ENCODE measurements at places on chromosomes 16 and 17. TPM values are rescaled to one million over a fixed set of nuclear protein-coding genes. Genes with fewer than 3 reads are reported as not detected.

Gene GNG13
- total RNA-seq = not detected

Gene ABCC11
- not detected for total RNA-seq

Gene TBC1D26
- 0.35 TPM for total RNA-seq

Gene WFDC1
- total RNA-seq = not detected

Gene KRTAP4-6
- not detected for total RNA-seq

- no peak for DNase-seq
These were observed 119.5 kb downstream of the CDYL2 start for GRCh38 chr16:80684906-80685305.

- no peak for DNase-seq
These were observed 84.4 kb downstream of the OR1D5 start for GRCh38 chr17:2978991-2979390.

GRCh38 chr17:44558334-44558709 lies 1.0 kb downstream of the FZD2 start:
- no peak for DNase-seq

DNA sequence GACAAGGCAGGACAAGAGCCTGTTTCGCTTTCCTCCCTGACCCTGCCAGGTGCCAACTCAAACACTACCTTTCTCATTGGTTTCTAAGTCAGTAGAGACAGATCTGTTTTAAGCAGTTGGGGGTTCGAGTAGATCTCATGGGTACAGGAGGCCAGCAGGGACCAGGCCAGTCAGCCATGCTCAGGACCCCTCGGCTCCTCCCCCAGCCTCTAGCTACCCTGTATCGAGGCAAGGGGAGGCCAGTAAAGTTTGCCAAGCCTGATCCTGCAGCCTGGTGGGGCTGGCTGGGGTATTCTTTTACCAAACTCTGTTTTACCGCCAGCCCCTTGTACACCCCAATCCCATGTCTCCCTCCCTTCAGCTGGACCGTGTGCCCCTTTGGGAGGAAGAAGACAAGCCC lies 26.6 kb downstream of the OR1D5 start:
- no peak for DNase-seq

GRCh38 chr16:80040814-80041213 lies 440.3 kb upstream of the MAF start:
- DNase-seq = no peak

DNA sequence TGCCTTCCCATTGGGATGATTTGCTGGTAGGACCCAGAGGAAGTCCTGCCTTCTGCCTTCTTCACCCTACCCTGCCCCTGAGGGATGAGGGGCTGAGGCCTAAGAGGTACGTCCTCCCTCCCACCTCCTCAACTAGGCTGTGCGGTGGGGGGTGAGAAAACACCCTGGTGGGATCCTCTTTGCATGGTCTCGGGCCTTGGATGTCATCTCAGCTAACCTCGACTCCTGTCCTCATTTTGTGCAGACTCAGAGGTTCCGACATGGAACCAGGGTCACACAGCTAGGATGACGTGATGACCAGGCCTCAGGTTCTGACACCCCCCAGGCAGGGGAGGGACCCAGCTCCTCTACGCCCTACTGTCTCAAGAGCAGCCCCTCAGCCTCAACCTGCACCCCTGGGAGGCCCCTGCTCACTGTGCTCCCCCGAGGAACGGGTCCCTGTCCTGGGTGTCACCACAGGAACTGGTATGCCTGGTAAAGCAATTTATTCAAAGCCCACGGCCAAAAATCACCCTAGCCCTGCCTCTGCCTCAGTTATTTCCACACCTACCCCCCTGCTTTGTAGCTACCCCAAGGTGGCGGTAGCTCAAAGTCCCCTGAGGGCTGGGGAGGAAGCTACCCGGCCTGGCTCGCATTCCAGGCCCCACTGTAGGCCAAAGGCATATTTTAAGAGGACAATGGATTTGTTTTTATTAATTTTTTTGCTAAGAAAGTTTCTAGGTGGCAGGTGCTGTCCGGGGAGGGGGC lies 17.5 kb downstream of the UNC13D start:
- DNase-seq = peak; percentile 33

DNA sequence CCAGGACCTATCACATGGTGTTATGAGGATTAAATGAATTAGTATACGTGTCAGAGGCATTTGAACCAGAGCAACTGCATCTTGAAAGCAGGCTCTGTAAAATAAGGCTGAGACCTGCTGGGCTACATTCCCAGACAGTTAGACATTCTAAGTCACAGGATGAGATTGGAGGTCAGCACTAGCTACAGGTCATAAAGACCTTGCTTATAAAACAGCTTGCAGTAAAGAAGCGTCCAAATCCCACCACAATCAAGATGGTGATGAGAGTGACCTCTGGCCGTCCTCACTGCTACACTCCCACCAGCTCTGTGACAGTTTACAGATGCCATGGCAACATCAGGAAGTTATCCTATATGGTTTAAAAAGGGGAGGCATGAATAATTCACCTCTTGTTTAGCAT lies 71.8 kb downstream of the IRF8 start:
- DNase-seq = no peak

DNA sequence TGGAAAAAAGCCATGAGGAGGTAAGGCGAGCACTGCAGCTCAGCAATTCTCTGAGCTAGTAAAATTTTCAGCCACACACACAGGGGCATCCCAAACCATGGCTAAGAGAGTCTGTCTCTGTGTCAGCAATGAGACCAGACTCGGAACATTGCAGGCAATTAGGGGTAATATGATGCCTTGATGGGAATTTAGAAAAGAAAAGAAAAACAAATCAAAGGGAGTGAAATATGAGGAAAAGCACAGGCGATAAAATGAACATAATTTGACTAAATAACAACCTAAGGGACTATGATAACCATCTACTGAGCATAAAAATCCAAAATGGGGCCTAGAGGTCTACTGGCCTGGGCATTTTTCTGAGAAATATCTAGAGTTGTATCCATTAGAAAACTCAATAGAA lies 546.0 kb upstream of the PSMD7 start:
- DNase-seq = no peak

- no peak for DNase-seq
These were observed 6.0 kb upstream of the IGFBP4 start for GRCh38 chr17:40437095-40437732.

DNA sequence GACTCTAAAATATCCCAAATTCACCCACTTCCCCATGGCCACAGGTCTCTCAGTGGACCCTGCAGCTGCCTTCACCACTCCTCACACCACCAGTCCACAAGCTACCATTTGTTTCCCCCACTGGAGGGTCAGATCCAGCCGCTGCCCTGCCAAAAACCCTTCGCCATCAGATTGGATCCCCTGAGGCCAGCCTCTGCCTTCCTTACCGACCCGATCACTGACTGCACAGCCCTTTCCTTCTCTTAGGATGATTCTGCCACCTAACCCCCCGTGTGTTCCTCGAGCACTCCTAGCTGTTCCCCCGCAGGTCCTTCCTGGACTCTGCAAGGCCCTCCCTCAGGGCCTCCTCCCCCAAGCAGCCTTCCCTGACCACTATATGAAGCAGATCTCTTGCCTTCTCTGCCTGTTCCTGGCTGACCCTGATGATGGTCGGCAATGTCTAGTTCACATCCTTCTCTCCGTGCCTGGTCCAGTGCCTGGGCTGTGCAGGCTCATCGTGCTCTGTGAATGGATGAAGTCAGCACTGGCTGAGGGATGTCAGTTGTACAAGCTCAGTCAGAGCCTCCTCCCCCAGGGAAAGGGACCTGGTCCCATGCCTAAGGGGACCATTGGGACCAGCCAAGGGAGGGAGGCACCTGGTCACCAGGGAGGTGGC lies 46.0 kb downstream of the CPNE2 start:
- DNase-seq = no peak
